ENCODE measurements at places on chromosomes 2 and 18. TPM values are rescaled to one million over a fixed set of nuclear protein-coding genes. Genes with fewer than 3 reads are reported as not detected.

DNA sequence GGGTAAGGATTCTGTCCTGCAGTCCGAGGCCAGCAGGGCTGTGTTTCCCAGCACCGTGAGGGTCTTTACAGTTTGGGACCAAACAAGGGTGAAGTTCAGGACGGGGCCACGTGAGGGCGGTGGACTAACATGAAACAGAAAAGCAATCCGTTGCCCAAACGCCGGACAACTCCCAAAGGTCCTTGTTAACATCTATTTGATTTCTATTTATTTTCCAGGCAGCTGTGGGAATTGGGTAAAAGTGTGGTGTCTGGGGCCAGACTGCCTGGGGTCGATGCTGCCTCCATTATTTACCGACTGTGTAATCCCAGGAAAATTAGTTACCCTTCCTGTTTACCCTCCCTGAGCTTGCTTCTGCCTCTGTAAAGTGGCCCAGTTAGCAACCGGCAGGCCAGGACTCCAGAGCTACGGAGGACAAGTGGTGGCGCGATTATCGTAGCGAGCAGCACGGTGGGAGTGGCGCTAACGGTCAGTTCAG is 66.3 kb upstream of the TCF7L1 start:
- peak; percentile 76 for DNase-seq

REG1B gene
- not detected for total RNA-seq

CDH7 gene
- not detected for total RNA-seq

RAB17 gene
- 0.30 TPM for total RNA-seq

NUP35 gene
- 36.0 TPM for total RNA-seq

- DNase-seq: no peak
These were observed 94.2 kb downstream of the CD8B2 start for GRCh38 chr2:106581328-106581727.

ALPP gene
- total RNA-seq: not detected

DNA sequence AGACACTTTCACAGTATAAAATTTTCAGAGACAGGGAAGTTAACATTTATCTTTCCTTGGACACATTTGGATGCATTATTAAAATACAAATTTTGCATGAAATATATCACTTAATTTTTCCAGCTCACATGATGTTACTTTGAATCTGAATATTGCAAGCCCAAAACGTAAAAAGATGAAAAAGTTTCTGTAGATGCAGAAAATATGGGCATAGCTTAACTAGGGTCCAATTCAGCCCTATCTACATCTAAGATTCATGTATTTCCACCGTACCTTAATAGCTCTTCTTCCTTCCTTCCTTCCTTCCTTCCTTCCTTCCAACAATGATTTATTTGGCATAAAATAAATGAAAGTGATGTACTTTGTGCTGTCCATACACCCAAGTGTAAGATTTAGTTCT is 1084.6 kb upstream of the TMEFF2 start:
- no peak for DNase-seq

- no peak for DNase-seq
These were observed 12.0 kb downstream of the RUFY4 start for GRCh38 chr2:218081063-218081462.

All from activated CD4-positive, alpha-beta T cell treated with anti-CD3 and anti-CD28 coated beads for 36 hours (primary cell).